ENCODE measurements at places on chromosomes 6 and 20.

- no peak for DNase-seq
Observed at GRCh38 chr6:135233686-135234491, 52.8 kb downstream of the MYB start.

GRCh38 chr20:12023194-12023795, 105.6 kb downstream of the BTBD3 start:
- no peak for DNase-seq

GRCh38 chr6:149919834-149920225, 3.1 kb downstream of the RAET1G start:
- DNase-seq, result no peak

DNA sequence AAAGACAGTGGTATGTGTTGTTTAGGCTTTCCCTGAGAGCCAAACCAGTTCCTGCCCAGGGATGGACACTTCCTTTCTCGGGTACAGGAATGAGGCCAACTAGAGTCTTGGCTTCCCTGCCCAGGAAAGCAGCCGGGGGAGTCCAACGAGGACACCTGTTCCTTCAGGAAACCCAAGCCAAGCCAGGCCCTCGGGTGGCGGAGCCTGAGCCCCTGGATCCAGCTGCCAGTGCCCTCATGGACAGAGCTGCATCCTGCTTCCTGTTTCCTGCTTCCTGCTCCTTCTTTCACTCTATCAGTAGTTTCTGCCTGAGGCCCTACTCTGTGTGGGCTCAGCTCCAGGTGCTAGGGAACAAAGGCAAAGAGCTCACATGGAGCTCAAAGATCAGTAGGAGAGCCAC, 7.9 kb upstream of the SIRPA start:
- DNase-seq, result no peak

DNA sequence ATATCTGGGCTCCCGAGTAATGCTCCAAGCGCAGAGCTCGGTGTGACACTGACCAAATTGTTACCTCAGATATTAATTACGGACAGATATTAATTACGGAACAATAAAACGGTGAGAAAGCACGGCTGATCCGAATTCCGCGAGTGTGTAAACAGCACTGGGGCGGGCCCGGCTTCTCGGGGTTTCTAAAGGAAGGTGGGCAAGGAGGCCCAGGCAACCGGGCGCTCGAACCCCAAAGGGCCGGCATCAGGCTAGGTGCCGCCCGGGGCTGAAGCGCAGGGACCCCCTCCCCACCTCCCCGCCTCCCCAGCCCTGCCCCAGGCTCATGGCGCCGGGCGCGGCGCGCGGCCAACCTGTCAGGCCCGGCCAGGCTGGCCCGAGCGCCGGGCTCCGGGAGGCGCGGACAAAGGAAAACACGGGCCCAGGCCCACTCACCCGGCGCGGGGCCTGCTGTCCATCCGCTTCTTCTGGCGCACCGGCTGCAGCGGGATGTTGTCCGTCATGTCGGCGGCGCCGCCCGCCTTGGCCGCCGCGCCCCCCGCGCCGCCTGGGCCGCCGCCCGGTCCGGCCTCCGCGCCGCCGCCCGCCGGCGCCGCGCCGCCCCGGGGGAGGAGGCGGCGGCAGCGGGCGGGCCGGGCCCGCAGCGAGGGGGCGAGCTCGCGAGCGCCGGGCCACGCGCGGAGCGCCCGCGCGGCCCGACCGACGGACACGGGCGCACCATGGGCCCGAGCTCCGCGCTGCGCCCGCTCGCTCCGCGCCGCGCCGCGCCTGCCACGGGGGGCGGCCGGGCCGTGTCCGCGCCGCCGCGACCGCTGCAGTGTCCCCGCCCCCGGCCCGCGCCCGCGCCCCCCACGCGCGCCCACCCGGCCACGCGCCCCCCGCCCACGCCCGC, at the start of gene ATP9A:
TSS of gene ATP9A (minus strand) at position 524 of the 892 bp plus-strand sequence. CDS start at position 503, 21 bp downstream.
- no peak for DNase-seq

- no peak for DNase-seq
Observed at GRCh38 chr6:142763205-142763604, 181.8 kb downstream of the HIVEP2 start.

GRCh38 chr6:157879873-157880254, 56.8 kb downstream of the SNX9 start:
- no peak for DNase-seq

GRCh38 chr6:75813476-75814250, 64.6 kb downstream of the MYO6 start:
- no peak for DNase-seq

- DNase-seq, result no peak
Observed at GRCh38 chr20:61426352-61426751, 174.3 kb downstream of the CDH4 start.

- DNase-seq, result peak; percentile 92
Observed at GRCh38 chr6:75098709-75099108, 107.1 kb downstream of the COL12A1 start.

DNA sequence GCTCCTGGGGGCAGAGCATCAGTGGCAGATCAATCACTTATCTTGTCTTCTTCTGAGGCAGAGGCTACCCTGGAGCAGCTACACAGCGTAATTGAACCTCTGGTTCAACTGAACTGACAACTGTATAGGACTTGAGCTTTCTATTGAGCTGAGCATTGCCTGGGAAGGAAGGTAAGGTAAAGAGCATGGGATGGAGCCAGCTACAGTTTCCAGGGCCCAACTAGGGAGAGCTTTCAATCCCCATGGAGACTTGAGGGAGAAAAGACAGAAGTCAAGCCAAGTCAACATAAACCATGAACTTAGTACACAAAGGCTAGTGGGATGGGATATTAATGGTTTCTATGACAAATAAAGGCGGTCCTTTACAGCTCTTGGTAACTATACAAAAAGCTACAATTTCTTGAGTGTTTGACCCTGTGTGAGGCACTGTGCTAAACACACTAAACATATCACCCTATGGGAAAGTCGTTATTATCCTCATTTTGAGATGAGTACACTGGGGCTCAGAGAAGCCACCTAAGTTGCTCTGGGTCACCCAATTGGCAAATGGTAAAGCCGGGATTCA, 140.7 kb upstream of the SLC22A23 start:
- DNase-seq, result no peak

DNA sequence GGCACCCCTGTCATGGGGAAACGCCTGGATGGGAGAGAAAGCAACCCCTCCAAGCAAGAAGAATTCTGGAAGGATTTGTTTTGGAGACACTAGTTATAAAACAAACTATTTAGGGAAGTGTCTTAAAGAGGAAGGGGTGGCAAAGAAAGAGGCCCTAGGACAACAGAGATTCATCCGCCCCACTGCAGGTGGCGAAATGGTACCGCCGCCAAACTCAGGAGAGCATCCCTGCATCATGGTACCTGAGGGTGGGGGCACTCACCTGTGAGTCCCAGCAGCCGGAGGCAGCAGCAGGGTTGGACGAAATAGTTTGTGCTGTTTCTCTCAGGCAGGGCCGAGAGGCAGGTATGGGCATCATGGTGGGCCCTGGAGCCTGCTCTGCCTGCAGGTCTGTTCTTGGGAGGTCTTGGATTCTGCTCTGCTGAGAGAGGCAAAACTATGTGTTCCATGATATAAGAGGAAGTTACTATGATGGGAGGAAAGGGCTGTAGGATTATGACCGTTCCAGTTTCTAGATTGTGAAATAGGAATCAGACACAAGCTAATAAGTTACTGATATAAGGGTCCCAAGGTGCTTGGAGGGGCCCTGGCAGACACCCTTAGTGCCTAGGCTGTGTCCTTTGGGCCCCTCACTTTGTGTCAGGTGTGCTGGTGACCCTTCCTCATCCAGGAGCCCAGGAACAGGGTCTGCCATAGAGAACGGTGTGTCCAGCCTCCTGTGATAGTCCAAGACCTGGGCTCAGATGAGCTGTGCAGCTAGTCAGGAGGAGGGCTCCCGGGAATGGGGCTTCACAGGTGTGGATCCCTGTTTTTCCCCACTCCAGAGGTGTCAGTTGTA, 20.4 kb downstream of the SIRPD start:
- DNase-seq, result no peak

DNA sequence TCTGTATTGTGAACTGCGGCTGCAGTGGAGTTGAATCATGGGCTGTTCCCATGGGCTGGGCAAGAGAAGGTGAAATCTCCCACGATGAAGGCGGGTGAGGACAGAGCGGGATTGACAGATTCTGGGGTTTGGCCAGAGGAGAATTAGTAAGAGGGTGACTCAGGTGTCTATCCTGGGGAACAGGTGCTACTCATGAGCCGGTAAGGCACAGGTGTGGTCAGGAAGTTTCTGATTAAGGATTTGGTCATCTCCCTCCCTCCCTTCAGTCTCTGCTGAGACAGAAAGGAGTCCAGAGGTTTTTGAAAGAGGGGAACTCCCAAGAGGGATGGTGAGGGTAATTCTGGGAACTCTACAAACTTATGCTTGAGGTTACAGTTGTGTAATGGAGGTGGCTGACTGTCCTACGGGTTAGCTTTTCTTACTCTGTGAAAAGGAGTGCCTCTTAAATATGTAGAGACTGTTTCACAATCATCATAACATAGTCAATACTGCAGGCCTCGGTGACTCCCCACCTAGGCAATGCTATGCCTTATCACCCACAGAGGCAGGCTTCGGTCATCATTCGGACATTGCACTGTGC, 31.5 kb downstream of the SERPINB1 start:
- DNase-seq, result no peak

DNA sequence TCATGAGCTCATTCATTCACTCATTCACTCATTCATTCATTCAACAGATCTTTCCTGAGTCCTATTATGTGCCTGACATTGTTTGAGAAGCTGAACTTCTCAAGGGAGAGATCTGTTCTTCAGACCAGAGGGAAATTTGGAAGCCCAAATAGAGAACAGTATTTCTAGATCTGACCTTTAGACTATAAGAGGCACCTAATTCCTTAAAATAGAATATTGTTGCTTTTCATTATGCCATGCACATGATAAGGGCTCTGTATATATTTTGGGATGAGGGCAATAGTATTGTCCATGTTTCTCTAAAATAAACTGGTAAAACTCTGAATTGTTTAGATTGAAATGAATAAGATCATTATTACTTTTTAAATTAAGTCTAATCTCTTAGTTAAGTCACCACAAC, 18.6 kb upstream of the DSP start:
- no peak for DNase-seq

GRCh38 chr20:63828124-63828523, 2.9 kb downstream of the ZBTB46 start:
- no peak for DNase-seq

DNA sequence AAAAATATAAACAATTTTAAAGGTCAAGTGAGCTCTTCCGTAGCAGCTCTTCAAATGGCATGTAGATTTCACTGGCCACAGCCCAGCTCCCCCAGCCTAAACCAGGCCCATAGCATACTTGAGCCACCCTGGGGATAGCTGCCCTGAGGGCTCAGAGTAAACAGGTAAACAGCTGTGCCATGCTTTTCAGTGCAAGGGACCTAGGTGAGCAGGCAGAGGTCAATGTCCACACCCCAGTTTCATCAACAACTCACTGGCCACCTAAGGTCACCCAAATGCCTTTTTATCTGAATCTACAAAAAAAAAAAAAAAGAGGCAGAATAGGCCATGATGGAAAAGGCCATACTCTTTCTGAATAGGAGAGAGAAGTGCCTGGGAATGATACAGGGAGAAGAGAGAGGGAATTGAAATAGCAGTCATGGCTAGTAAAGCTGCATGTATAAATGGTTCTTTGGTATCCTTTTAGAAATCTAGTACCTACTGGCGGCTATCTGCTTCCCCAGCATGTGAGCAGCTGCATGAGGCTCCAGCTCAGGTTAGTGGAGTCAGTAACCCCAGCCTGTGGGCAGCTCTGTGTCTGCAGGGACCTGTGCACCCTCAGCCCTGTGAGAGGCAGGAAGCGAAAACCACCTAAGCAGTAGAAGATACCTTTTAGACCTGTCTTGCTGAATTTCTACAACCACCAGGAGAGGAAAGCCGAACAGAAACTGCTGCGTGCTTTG, 77.0 kb downstream of the FOXA2 start:
- DNase-seq, result no peak

DNA sequence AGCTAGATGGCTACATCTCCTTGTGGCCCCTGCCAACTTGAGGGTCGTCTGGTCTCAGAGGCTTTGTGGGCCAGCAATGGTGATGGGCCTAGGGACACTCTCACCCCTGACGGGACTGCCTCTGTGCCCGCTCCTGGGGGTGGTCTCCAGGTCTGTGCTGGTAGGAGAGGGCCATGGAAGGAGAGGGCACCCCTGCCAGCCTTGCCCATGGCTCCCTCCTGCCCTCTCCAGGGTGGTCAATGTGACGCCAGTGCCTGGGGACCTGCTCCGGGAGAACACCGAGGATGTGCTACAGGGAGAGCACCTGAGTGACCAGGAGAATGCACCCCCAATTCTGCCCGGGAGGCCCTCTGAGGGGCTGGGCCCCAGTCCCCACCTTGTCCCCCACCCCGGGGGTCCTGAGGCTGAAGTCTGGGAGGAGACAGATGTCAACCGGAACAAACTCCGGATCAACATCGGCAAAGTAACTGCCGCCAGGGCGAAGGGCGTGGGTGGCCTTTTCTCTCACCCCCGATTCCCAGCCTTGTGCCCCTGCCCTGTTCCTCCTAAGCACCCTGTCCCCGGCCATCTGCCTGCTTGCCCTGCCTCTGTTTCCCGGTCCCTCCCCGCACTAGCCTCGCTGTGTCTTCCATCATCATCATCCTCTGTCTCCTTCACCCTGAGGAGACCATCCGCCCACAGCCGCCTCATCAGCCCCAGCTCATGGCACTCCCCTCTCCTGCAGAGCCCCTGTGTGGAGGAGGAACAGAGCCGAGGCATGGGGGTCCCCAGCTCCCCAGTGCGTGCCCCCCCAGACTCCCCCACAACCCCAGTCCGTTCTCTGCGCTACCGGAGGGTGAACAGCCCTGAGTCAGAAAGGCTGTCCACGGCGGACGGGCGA, 15.8 kb downstream of the TTBK1 start:
- DNase-seq, result no peak
